BJ (cell line): ENCODE measurements at places on chromosomes 16 and 17. TPM values are rescaled to one million over a fixed set of nuclear protein-coding genes. Genes with fewer than 3 reads are reported as not detected.
A peak's percentile ranks its signal among the peaks of the same experiment; 100 is the strongest.

AGRP gene
- not detected in 2 replicates for polyA plus RNA-seq

LRRC46 gene
- polyA plus RNA-seq = 0.58 and 0.80 TPM in 2 replicates

ZNF629 gene
- 4.6 and 6.0 TPM in 2 replicates for polyA plus RNA-seq

DNA sequence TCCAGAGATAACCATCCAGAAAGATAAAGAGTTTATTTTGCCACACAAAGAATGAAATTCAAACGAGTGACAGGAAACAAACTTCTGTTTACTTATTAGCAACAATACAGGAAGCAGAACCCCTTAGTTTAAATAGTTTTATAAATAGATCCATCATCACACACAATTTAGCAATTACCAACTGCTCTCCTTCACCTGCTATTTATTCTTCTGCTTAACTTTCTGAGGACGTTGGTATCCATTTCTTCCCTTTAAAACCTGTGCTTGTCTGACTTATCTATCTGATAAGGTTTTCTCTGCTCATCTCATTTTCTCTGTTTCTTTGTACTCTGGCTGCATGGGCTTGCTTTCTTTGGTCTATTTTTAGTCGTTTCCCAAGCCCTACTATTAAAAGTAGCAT, 4.3 kb upstream of the ADAMTS18 start:
- DNase-seq = no peak

DNA sequence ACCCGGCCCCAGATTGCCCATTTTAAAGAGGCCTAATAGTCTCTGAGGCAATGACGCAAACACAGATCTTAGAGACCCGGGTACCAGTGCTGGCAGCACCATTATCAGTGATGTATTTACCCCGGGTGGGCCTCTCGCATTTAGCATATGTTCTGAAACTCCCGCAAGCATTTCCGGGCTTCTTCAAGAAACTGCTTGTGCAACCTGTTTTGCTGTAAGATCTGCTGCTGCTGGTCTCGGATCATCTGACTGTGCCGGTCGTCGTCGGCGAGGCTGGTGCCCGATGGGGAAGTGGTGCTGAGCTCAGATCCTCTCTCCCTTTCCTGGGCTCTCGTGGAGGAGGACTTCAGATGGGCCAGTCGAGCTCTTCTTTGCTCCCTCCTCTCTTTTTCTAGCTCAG, 12.5 kb downstream of the CEP295NL start:
- no peak for DNase-seq

DNA sequence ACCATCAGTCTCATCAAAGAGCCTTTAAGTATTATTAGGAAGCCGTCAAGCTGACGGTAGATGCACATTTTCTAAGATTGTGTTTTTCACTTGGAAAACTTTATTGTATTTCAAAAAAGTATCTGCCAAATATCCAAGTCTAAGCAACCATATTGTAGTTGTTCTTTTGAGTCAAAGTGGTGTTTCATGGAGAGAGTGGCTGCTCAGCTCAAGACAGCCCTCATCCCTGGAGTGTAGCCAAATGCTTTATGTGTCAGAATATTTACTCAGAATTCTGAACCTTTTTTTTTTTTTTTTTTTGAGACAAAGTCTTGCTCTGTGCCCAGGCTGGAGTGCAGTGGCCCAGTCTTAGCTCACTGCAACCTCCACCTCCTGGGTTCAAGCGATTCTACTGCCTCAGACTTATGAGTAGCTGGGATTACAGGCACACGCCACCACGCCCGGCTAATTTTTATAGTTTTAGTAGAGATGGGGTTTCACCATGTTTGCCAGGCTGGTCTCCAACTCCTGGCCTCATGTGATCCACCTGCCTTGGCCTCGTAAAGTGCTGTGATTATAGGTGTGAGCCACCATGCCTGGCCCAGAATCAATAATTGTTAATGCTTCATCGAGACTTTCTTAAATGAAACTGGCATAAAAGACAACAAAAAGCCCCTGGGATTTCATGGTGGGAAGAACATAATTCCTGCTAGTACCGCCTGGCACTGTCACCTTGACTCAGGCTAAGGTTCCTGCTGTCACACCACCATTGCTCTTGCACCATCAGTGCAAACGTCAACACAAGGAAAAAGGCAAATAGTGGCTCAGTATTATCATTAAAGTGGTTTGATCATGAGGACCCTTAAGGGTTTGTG, 45.5 kb downstream of the PRKCA start:
- no peak for DNase-seq

ADAD2 gene
- polyA plus RNA-seq = not detected in 2 replicates

DNA sequence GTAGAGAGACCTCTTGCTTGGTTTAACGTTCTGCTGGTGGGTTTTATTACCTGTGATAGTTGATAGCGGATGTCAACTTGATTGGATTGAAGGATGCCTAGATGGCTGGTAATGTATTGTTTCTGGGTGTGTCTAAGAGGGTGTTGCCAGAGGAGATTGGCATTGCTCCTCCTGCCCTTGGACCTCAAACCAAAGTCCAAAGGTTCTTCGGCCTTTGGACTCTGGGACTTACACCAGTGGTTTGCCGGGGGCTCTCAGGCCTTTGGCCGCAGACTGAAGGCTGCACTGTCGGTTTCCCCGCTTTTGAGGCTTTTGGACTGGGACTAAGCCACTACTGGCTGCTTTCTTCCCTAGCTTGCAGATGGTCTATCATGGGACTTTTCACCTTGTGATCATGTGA, 17.5 kb upstream of the TNRC6C start:
- DNase-seq = no peak

- DNase-seq = no peak
Observed at GRCh38 chr17:77466140-77466539, 325.4 kb downstream of the SEC14L1 start.

OR4D1 gene
- not detected in 2 replicates for polyA plus RNA-seq

- no peak for DNase-seq
Observed at GRCh38 chr17:64097196-64097936, 32.6 kb downstream of the ERN1 start.

LUC7L gene
- polyA plus RNA-seq = 23.3 and 29.1 TPM in 2 replicates

EEF2KMT gene
- 6.5 and 8.5 TPM in 2 replicates for polyA plus RNA-seq

TBX21 gene
- not detected in 2 replicates for polyA plus RNA-seq

KRTAP9-2 gene
- polyA plus RNA-seq = not detected in 2 replicates

DNA sequence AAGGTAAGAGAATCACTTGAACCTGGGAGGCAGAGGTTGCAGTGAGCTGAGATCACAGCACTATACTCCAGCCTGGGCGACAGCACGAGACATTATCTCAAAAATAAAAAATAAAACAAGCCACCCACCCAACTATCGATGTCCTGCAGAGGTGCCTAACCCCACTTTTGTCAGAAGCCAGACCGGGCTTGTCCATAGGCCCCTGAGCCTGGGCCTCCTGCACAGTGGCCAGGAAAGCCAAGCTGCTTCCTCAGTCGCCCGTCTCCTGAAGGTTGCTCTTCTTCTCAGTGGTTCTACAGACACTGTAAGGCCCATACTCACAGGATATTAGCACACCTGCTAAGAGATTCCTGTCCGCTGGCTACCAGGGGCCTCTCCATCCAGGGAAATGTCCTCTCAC, 11.2 kb downstream of the CES2 start:
- no peak for DNase-seq

- no peak for DNase-seq
Observed at GRCh38 chr17:70091696-70092095, 16.7 kb downstream of the KCNJ16 start.

MRC2 gene
- polyA plus RNA-seq = 90.1 and 271 TPM in 2 replicates

ZNF785 gene
- polyA plus RNA-seq = 6.6 TPM in 2 replicates

CRHR1 gene
- polyA plus RNA-seq = not detected in 2 replicates

- no peak for DNase-seq
Observed at GRCh38 chr16:13913374-13914292, 6.3 kb upstream of the ERCC4 start.

DNA sequence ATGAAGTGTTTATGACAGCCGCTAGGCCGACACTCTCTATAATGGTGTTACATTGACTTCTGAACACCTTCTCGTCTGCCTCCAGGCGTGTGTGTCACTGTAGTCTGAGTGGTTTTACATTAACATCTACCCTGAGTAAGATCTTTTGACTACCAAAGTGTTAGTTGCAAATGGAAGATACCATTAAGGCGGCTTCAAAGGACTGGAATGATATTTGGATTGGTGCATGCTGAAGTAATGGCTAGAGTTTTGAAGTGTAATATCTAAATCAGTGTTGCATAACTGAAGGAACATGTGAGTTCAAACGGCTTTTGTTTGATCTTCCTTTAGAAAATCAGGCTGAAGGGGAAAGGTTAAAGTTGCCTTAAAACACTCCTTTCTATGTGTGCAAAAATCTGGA, 52.2 kb downstream of the BCAS3 start:
- DNase-seq = no peak

DNA sequence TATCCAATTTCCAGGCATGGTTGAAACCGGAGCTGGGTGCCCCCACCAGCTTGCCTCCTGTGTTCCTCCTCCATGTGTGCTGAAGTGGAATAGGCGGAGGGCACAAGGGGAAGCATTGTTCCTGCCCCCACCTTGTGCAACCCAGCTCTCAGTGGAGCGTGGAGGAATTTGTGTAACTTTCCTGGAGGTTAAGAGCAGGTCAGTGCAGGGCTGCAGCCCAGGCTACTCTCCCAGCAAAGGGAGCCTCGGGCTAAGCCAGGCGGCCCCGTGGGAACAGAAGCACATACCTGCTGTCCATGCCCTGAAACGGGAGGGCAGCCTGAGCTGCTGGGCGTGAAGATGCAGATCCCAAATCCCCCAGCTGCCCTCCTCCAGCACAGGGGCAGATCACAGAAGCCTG, 158.8 kb upstream of the LHX1 start:
- no peak for DNase-seq

OTOP2 gene
- not detected in 2 replicates for polyA plus RNA-seq

DNA sequence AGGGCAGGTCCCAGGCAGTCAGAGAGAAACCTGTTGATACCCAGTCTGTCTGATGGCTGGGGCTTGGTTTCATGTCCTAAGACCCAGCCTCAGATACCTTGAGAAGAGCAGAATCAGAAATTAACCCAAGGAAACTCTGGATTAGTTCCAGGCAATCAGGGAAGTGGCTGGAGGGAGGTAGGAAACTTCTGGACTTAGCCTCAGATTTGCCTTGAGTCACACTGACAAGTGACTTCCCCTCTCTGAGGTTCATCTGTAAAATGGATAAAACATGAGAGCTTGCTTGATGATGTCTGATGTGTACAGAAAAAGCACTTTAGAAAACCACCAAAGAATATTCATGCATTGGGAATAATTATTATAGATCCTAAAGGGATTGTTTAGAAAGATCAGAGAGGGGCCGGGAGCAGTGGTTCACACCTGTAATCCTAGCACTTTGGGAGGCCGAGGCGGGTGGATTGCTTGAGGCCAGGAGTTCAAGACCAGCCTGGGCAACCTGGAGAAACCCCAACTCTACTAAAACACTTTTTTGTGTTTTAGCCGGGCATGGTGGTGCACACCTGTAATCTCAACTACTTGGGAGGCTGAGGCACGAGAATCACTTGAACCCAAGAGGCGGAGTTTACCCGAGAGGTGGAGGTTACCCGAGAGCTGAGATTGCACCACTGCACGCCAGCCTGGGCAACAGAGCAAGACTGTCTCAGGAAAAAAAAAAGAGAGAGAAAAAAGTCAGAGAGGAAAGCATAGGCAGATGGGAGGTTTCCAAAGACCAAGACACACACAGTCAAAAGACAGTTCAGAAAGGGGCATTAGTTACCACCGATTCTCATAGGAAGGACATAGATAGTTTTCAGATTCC, 3.8 kb downstream of the CIITA start:
- DNase-seq = no peak

FBXL16 gene
- polyA plus RNA-seq = 0.32 and 0.67 TPM in 2 replicates

PLK1 gene
- polyA plus RNA-seq = 21.7 and 54.0 TPM in 2 replicates

GRCh38 chr17:29115961-29116803, 64.0 kb downstream of the MYO18A start:
- no peak for DNase-seq

- no peak for DNase-seq
Observed at GRCh38 chr17:29563816-29564215, 3.0 kb downstream of the ABHD15 start.

DNA sequence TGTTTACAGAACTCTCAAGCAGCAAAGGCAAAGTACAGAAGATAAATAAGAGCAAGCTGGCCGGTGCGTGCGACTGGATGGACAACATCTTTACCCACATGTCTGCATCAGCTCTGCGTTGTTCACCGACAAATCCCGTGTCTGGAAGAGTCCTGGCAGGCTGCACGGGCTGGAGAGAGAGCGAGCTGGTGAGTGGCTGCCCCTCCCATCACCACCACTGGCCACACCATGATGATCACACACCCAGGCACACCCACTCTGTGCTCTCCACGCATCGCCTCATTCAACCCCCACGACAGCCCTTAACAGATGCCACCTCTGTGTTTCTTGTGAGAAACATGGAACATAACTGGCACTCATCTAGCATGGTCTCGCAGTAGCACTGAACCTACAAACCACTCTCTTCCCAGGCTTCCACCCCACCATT, 59.2 kb downstream of the ANKRD11 start:
- peak; percentile 59 for DNase-seq
